GM04504 (cell line): ENCODE measurements at places on chromosomes 1 and 21.

DNA sequence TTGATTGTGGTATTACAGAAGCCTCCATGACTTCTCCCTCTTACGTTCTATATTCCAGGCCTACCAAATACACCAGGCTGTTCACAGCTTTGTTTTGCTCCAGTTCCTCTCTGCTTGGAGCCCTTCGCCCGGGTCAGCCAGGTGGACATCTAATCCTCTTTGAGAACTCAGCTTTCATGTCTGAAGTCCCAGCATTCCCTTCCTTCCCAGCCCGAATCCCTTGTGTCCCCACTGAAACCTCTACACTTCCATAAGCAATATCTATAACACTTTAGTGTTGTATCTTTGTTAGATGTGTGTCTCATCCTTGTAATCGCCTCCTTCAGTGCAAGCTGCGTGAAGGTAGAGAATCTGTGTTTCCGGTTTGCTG, 1.9 kb downstream of the RNF11 start:
- no peak for DNase-seq

- DNase-seq, result no peak
These were observed 69.8 kb upstream of the HSPA13 start for GRCh38 chr21:14452727-14453241.

- DNase-seq, result no peak
These were observed 18.1 kb upstream of the IRF2BP2 start for GRCh38 chr1:234628089-234628488.

GRCh38 chr1:47849005-47849521, 148.1 kb downstream of the TRABD2B start:
- DNase-seq, result no peak

- DNase-seq, result no peak
These were observed 6.7 kb downstream of the CRP start for GRCh38 chr1:159707472-159708260.

DNA sequence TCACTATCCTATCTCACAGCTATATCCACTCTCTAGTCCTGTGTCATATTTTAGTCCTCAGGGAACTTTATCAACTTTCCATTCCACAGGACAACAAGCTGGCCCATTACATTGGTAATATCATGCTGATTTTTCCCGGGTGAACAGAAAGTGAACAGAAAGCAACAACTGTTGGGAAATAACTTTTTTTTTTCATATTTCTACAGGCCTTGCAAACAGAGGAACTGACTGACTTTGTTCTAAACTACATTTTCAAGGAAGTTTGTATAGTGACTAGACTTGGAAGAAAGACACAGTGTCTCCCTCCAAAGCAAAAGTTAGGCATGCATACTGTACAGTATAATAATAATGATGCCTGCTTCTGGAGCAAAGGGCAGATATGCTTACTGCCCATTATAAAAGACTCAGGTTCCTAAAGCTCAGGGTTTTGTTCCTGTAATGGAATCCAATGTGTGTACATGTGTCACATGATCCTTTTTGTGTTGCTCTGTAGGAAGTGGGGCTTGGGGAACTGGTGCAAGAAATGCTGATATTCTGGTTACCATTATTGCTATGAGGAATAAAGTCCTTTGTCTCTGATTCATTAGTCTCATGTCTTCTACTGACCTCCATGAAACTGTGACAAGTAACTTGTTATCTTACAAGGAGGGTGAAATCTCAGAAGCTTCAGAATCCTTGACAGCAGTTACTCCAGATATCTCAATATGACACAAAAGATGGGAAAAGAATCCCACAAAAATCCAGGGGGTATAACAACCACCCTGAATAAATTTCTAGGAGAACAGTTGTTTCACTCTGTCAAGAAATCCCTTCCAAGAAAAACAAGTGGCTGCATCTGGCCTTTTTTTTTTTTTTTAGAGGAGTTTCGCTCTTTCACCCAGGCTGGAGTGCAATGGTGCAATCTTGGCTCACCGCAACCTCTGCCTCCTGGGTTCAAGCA, 17.7 kb upstream of the NTPCR start:
- no peak for DNase-seq

DNA sequence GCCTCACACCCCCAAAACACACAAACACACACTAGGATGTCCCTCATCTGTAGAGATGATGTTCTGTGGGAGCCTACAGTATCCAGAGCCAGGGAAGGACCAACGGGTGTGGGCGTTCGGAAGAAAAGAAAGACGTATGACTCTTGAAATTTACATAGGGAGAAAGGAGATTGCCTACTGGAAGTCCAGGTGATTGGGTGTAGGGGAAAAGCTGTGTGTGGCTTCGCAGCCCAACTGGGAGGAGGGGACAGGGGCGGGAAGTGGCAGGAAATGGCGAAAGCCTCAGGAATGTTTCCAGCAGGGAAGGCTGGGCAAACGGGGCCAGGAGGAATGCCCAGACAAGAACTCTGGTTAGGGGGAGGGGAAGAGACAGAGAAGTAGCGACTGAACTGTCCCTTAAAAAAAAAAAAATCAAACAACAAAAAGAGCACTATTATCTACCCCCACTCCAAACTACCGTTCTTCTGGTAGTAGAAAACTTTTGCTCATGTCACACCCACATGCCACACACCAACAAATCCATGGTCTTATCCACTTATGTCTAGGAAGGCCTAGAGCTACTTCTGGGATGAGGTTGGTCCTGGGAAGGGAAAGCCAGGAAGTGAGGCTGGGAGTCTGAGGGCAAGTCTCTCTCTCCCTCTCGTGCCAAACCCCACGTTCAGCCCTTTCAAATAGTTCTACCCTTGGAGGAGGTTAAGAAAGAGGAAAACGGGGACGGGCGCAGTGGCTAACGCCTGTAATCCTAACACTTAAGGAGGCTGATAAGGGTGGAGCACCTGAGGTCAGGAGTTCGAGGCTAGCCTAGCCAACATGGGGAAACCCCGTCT, 1.8 kb upstream of the CKS1B start:
- peak; percentile 91 for DNase-seq

DNA sequence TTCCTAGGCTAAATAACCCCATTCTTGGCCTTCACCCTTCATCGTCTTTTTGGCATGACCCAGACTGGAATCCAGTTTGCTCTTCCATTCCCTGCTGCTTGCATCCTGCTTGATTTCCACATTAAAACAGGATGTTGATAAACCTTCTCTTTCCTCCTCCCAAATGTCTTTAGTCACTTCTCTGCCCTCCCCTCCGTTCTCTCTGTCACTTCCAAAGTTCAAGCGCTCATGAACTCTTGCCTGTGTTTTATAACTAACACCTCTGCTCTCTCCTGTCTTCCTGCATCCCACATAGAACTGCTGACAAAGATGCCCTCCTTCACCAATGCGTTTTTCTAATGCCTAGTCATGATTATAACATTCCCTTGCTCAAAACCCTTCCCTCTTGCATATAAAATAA, 65.6 kb upstream of the SLC44A3 start:
- DNase-seq, result no peak

DNA sequence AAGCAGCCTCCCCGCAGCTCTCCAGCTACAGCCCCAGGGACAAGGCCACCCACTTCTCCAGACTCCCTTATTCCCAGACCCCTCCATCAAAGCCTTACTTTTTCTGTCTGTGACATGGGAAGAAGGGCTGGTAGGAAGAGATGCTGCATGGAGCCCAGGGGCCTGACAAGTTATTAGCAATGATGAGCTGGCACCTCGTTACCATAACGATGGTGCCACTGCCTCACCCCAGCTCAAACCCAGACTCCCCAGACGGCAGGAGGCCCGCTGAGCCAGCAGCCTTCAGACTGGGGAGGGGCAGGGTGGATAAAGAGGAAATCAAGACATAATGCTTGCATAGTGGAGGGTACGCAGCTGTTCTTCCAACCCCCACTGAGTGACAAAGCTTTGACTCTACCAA, 3.3 kb downstream of the DLGAP3 start:
- DNase-seq, result no peak

DNA sequence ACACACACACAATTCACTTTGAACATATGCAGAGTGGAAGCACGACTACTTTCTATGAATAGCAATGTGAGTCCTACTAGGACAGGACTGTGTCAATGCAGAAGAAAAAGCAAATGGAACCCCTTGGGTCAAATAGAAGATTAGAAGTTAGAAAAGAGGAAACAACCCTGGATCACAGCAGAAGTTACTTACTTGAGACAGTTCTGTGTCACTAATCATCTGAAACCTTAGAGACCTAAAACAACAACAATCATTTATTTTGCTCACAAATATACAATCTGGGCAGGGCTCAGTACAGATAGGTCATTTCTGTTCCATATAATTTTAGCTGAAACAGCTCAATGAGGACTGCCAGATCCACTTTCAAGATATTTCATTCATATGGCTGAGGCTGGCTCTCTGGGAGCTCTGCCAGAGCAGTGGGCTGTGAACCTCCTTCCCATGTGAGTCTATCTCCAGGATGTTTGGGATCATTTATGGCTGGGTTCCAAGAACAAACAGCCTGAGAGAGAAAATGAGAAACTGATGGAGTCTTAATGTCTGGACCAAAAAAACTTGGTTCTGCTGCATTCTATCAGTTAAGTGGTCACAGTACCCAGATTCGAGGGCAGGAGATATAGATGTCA, 42.5 kb upstream of the IL10 start:
- DNase-seq, result peak; percentile 51

DNA sequence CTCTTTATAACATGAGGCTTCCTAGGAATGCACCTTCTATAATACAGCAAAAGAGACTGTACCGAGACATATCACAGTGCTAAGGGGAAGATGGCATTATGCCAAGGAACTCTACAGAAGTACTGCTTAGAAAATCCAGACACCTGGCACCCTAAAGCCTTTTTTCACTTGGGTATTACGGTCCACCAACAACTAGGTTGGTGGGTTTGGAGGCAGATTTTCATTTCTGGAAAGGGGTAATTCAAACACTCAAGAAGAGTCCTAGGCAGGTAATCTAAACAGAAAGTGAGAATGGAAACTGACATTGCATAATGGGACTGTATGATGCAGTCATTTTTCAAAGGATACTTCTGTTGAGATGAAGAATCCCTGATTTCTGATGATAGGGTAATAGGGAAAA, 19.6 kb downstream of the SCMH1 start:
- DNase-seq, result no peak

DNA sequence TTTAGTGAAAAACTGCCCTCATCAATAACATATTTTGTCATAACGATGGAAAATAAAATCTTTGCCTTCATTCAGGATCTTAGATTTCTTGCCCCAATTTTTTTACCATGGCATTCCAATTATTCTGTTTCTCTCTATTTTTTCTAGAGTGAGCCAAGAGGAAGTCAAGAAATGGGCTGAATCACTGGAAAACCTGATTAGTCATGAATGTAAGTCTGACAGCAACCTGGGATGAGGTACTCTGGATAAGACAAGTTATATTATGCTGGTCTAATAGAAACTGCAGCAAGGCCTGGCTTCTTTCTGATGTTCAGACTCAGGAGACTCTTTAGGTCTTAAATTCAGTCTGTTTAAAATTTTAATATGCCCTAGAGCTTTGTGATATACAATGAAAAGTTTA, 3.5 kb downstream of the RGS4 start:
- DNase-seq, result no peak

DNA sequence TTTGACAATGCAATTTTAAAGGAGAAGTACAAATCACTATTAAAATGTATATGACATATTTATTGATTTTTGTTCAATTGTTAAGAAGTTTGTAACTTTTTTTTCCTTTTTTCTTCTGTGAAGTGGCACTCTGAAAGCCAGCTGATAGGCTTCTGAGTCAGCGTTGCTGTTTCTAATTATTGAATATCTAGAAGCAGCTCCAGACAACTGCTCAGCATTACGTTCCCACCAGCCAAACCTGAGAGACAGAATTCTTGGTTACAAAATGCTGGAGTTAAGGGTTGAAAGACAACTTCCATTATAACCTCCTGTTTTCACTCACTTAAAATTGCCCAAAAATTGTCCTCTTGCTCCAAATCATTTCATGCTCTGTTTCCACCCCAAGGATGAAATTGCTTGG, 31.4 kb upstream of the LMX1A start:
- DNase-seq, result no peak

GRCh38 chr1:183144752-183145151, 41.3 kb upstream of the LAMC2 start:
- no peak for DNase-seq

GRCh38 chr1:227725046-227725445, 10.1 kb downstream of the JMJD4 start:
- DNase-seq, result no peak

DNA sequence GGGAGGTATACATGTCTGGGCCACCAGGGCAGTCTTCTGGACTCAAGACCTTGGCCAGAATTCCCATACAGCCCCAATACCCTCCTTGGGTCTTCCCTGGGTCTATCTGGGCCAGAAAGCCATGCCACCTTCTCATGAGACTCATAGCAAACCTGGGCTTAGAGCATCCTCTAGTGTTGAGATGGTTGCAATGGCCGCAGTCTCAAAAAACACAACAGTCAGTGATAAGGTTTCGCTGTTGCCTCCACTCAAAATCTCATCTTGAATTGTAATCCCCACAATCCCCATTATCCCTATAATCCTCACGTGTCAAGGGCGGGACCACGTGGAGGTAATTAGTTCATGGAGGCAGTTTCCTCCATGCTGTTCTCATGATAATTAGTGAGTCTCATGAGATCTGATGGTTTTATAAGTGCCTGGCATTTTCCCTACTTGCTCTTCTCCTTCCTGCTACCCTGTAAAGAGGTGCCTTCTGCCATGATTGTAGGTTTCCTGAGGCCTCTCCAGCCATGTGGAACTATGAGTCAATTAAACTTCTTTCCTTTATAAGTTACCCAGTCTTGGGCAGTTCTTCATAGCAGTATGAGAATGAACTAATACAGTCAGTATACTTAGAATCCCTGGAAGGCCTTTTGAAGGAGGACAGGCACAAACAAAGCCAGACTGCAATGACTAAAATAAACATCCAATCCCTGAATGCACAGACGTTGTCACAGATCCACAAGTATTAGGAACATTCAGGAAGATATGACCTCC, 77.0 kb downstream of the CTH start:
- no peak for DNase-seq

DNA sequence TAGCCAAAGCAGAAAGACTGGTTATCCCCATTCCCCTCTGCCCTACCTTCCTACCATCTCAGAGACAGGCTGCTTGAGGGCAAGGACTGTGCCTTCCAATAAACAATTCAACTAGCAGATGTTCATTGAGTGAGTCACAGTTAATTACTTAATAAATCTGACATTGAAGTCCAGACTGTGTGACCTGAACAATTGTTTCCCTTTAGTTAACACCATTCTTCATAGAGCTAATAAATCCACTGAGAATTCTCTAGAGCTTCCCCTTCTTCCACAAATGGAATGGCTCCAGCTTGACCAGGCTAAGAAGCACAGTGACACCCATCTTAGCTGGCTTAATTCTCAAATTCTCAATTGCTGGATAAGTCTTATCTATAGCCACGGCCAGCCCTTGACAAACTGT, 61.9 kb upstream of the GJA5 start:
- no peak for DNase-seq

- DNase-seq, result no peak
These were observed 96.9 kb upstream of the SGIP1 start for GRCh38 chr1:66437136-66437401.

GRCh38 chr1:36971852-36972618, 62.3 kb downstream of the GRIK3 start:
- no peak for DNase-seq

DNA sequence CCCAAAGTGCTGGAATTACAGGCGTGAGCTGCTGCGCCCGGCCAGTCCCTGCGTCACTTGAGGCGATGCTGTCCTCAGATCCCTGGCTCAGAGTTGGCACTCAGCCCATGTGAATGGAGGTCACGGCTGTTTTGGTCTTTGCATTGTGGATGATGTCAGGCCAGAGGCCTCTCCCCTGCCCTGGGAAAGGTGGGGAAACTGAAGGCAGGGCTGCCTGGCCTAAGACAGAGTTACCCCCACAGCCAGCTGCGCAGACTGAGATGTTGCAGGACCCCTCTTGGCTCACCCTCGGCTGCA, 821 bp downstream of the MASP2 start:
- no peak for DNase-seq
